ENCODE measurements at places on chromosomes 5 and 9. TPM values are rescaled to one million over a fixed set of nuclear protein-coding genes. Genes with fewer than 3 reads are reported as not detected.

The C9orf153 gene
- 0.16 TPM for total RNA-seq

The NR5A1 gene
- not detected for total RNA-seq

The ZNF366 gene
- total RNA-seq = not detected

The GABRA6 gene
- not detected for total RNA-seq

The SMIM33 gene
- total RNA-seq = 0.16 TPM

The FBP2 gene
- total RNA-seq = not detected

The CDH12 gene
- not detected for total RNA-seq

The CCDC192 gene
- total RNA-seq = not detected

The OR1L4 gene
- total RNA-seq = not detected

DNA sequence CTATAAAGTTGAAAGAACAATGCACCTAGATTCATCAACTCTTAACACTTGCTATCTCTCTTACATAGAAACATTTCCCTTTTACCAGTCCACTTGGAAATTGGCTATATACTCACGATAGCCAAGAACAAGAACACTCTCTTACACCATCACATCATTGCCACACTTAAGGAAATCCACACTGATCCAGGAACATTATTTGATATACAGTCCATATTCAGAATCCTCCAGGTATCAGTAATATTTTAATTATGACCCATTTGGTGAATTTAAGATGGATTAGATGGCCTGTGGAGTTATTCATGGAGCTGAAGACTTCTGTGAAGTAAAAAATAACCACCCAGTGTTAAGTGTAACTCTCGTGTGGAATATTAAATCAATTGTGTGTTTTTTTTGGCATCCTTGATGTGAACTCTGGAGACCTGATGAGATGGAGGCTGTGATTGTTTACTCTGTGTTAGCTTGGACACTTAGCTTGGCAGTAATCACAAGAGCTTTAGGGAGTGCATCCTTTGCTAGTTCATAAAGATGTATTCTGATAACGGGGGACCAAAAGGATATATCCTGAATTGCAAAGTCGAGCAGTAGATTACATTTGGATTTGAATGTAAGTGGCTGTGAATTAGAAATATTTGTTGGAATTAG, 52.0 kb upstream of the ABL1 start:
- H3K36me3 ChIP-seq = no peaks in the 10 kb centered on the region
- no peak for DNase-seq
- H3K27ac ChIP-seq = no peak overlapping the region
- no peaks in the 10 kb centered on the region for H3K27me3 ChIP-seq
- H3K4me3 ChIP-seq = no peak overlapping the region
- H3K4me1 ChIP-seq = peaks cover 6% of the 10 kb centered on the region

DNA sequence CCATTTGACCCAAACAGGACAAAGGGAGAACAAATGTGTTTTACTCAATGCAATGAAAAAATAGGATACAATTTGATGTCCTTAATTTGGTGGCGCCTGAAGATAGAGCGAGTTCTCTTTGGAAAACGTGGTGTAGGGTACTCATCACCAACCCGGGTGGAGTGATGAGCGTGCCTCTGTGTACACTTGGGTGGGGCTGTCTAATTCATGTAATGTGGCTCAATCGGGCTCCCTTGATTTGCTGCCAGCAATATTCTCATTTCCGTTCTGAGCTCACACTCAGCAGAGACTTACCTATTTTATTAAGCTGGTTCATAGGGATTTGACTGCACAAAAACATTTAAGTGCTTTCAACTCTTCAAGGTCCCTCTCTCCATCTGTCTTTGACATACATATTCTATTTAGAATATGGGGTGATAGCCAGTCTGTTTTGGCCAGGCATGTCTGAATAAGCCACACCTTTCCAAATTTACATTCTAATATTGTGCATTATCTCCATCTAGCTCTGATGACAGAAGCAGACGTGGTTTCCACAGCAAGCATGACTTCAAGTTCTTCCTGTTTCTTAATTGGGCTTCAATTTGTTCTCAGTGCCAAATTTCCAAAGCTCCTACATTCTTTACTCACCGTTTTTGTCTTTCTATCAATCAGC, 162.5 kb downstream of the IRX2 start:
- H3K27ac ChIP-seq = no peak overlapping the region
- DNase-seq = no peak
- no peaks in the 10 kb centered on the region for H3K36me3 ChIP-seq
- no peaks in the 10 kb centered on the region for H3K4me1 ChIP-seq
- no peak overlapping the region for H3K4me3 ChIP-seq

GRCh38 chr5:55480781-55481180, 54.0 kb downstream of the PLPP1 start:
- peaks cover 2% of the 10 kb centered on the region for H3K36me3 ChIP-seq
- no peaks in the 10 kb centered on the region for H3K27me3 ChIP-seq
- no peak overlapping the region for H3K27ac ChIP-seq
- H3K4me3 ChIP-seq = no peak overlapping the region

DNA sequence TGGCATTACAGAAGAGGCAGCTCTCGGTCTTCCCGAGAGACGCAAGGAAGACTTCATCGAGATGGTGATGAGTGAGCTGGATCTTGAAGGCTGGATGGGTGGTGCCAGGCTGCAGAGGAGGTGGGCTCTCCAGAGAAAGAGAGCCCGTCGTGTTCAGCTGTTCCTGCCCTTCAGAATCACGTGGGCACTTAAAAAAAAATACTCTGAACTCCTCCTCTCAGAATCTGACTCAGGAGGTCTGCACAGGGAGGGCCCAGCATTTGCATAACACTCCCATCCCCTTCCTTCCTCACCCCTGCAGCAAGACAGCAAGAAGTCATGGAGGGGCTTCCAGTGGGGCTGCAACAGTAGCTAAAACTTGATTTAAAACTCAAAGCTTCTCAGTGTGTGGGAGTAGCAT, 203.0 kb downstream of the ATPSCKMT start:
- H3K36me3 ChIP-seq = no peaks in the 10 kb centered on the region
- no peak for DNase-seq

DNA sequence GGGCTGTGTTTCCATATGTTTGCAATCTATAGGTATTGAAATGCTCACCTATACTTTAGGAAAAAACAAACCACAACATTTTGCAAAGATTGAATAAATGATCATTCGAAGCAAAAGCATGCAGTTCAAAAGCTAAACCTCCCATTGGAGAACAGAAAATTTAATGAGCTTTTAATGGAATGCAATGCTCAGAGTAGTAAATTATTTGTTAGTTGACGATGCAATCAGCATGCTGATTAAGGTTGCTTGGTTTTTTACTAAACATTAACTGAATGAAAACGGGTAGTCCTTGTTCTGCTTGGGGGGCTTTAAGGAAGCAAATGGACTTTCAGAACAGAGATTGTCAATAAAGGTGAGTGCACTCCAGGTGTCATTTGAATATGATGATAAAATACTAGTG, 123.3 kb upstream of the TMEM161B start:
- H3K27me3 ChIP-seq = peaks cover 20% of the 10 kb centered on the region
- no peak overlapping the region for H3K4me3 ChIP-seq
- H3K36me3 ChIP-seq = no peaks in the 10 kb centered on the region
- DNase-seq = no peak

GRCh38 chr5:25764733-25765132, 1120.0 kb upstream of the CDH10 start:
- DNase-seq = no peak
- no peaks in the 10 kb centered on the region for H3K27me3 ChIP-seq
- H3K4me3 ChIP-seq = no peak overlapping the region
- no peak overlapping the region for H3K27ac ChIP-seq

- peaks cover 4% of the 10 kb centered on the region for H3K27me3 ChIP-seq
- no peak for DNase-seq
- H3K27ac ChIP-seq = no peak overlapping the region
- H3K4me1 ChIP-seq = no peaks in the 10 kb centered on the region
- no peak overlapping the region for H3K4me3 ChIP-seq
- H3K36me3 ChIP-seq = no peaks in the 10 kb centered on the region
Measured at GRCh38 chr5:127136908-127137307, 63.6 kb upstream of the C5orf63 start.

DNA sequence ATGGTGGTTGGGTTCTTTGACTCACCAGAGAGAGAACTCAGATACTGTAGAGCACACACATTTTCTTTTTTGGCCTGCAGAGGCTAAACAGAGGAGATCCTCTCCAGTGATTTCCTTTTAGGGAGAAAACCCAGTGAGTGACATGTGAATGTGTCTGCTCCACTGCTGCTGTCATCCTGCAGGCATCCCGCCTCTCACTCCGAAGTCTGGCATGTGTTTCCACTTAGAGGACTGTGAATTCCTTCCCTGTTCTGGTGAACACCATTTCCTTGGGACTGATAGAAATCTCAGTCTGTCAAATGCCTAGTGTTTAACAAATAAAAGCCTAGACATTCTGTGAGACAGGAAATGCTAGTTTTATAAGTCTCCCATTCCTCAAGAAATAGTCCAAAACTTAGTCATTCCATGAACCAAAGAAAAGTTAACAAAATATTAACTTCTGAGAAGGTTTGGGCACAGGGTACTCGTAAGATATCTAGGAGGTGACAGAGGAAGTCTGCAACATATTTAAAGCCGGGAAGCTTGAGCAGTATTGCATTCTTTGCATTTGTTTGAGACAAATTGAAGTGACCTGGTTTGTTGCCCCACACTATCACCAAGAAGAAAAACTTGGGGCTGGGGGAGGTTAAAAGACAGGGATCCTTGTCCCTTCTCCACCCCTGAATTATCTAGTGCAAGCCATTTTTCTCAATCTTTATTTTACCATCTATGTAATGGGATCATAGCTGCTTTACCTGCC, 74.9 kb upstream of the NIPAL4 start:
- no peak overlapping the region for H3K4me3 ChIP-seq
- H3K27ac ChIP-seq = peak overlapping the region; percentile 66
- peaks cover 66% of the 10 kb centered on the region for H3K36me3 ChIP-seq
- H3K27me3 ChIP-seq = no peaks in the 10 kb centered on the region
- no peak for DNase-seq

DNA sequence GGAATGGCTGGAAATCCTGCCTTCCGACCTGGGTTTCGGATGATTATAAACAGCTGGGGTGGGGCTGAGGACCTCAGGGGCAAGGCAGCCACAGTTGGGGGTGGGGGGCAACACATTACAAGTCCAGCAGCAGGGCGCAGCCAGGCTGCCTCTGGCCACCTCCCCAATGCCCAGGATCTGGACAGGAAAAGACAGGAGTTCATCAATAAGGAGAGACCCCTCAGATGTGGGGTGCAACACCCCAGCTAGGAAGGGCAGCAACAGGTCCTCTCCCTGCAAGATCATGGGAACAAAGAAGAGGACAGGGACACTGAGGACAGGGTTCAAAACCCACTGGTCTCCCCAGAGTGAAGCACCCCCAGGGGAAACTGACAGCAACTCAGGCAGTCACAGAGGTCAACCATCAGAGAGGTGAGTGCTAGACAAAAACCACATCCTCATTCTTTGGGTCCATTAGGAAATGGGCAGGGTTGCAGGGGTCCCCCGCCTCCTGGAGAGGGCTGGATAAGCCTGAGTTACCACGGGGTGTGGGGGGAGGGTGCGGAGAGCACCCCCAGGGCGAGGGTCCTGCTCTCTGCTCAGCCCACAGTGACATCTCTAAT, 33.5 kb downstream of the SEMA4D start:
- no peak for DNase-seq
- H3K4me1 ChIP-seq = peaks cover 93% of the 10 kb centered on the region

DNA sequence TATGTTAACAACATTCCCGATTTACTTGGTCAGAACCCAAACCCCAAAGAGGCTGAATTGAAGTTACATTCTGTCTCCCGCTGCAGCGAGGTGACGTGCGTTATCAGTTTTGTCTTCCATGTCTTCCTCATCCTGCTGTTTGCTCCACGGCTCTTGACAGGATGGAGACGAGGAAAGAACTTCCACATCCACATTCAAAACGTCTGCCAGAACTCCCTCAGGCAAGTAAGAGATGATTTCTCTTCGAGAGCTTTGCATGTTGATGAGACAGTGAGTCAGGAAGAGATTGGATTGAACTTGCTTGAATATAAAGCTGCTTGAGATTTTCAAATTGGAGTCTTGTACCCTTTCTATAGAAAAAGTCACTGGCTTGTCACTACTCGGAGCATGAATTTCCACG, 242.6 kb downstream of the AUH start:
- H3K4me1 ChIP-seq = peaks cover 17% of the 10 kb centered on the region
- H3K4me3 ChIP-seq = no peak overlapping the region
- no peak for DNase-seq
- peaks cover 2% of the 10 kb centered on the region for H3K36me3 ChIP-seq
- H3K27me3 ChIP-seq = peaks cover 21% of the 10 kb centered on the region

- H3K27me3 ChIP-seq = peaks cover 23% of the 10 kb centered on the region
- H3K36me3 ChIP-seq = no peaks in the 10 kb centered on the region
- DNase-seq = no peak
- H3K27ac ChIP-seq = no peak overlapping the region
- peaks cover 11% of the 10 kb centered on the region for H3K4me1 ChIP-seq
Measured at GRCh38 chr5:1226839-1227581, 1.8 kb downstream of the SLC6A18 start.

DNA sequence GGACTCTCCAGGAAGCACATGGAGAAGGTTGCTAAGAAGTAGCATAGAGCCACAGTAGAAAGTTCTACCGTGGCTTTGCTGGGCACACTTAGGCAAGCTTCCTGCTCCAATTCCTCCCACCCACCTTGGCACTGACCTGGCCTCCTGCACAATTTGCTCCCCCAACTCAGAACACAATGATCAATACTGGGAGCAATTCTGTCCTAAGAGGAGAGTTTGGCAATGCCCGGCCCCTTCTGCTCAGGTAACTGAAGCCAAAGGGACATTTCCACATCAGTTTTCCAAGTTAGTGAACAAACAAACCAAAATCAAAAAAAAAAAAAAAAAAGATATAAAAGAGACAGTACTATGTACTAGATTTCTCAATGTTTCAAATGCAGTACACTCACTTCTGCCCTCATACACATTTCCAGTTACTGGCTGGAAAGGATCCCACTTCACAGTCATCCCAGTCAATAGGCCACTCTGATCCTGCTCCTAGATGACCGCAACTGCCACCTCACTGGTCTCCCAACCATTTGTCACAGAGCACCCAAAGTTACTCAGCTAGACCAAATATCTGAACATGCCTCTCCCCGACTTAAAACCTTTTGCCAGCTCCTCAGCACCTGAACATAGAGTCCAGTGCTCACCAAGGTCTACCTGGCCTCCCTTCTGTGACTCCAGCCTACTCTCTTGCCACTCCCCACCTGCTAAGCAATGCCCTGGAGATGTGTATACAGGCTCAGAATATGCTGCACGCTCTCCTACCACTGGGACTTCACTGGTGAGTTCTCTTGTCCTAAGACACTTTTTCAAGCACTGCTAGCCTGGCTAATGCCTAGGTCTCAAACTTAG, 21.3 kb downstream of the ABCA1 start:
- peaks cover 9% of the 10 kb centered on the region for H3K4me1 ChIP-seq
- DNase-seq = no peak
- H3K4me3 ChIP-seq = no peak overlapping the region
- H3K27ac ChIP-seq = no peak overlapping the region

DNA sequence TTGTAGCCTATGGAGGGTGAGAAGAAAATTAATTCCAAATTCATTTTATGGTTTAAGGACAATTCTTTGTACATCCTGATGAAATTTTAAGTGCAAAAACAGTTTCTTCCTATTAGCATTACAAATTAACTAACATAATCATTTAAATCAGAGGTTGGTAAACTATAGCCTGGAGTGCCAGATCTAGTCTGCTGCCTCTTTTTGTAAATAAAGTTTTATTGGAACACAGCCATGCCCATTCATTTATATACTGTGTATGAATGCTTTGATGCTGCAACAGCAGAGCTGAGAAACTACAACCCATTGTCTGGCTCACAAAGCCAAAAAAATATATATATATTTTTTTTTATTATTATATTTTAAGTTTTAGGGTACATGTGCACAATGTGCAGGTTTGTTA, 80.2 kb downstream of the FNIP1 start:
- H3K27me3 ChIP-seq = no peaks in the 10 kb centered on the region
- H3K36me3 ChIP-seq = peaks cover 40% of the 10 kb centered on the region
- no peak for DNase-seq
- H3K4me1 ChIP-seq = no peaks in the 10 kb centered on the region
- H3K27ac ChIP-seq = no peak overlapping the region
- no peak overlapping the region for H3K4me3 ChIP-seq

Data from activated CD8-positive, alpha-beta T cell treated with anti-CD3 and anti-CD28 coated beads for 36 hours (primary cell).